Activated CD4-positive, alpha-beta T cell treated with anti-CD3 and anti-CD28 coated beads, Interleukin-2, amount 50 U/mL, for 4 hours (primary cell): ENCODE measurements at places on chromosomes 3 and 15.

GRCh38 chr15:96223939-96224338 is 106.6 kb upstream of the NR2F2 start:
- no peak for DNase-seq

- no peak for DNase-seq
These were observed 13.7 kb downstream of the USP13 start for GRCh38 chr3:179666436-179667035.

- no peak for DNase-seq
These were observed 38.8 kb downstream of the GADL1 start for GRCh38 chr3:30855400-30856292.

DNA sequence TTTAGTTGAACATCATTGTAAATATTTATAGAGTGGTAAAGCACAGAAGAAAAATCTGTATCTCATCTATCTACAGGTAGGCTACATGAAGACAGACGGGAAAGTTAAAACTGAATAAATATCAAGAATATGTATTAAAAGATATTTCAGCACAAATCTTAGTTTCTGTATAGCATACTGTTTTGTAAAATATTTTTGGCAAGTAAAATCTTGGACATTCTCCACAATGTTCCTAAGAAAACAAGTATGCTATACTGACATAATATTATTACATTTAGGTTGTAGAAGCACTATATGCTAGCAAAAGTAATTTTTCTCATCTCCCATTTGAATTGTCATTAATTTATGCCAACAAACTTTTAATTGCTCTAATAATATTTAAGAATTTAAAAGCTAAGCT is 326.4 kb upstream of the ARL6 start:
- no peak for DNase-seq

- no peak for DNase-seq
These were observed 405 bp downstream of the NPRL2 start for GRCh38 chr3:50350213-50350526.

DNA sequence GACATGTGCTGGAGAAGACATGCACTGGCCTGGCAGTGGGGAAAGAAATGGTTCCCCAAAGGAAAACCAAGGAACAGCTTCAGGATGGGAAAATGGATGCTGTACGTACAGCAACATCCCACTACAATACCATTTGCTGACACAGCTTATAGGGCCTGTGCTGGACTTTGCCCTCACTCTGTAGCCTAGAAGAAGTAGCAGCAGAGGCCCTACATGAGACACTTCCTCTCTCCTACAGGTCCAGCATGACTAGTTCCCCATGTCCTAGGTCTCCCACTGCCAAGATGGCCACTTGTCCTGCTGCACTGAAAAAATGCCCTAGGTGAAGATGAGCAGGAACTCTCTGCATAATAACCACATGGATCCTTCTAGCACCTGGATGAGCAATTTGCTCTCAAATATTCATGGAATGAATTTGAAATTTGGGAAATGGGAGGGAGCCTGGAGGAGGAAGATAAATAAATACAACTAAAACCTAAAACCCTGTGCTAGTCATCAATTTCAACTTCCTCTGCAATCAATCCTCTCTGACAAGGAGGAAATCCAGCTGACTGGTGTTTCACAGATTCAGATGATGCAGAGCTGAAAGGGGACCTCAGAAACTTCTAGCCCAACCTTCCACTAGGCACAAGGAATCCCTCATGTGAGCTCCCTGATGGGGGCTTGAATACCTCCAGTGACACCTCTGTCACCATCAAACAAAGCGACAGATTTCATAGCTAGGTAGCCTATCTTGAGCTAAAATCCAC is 514.3 kb upstream of the PPP2R3A start:
- DNase-seq: no peak

DNA sequence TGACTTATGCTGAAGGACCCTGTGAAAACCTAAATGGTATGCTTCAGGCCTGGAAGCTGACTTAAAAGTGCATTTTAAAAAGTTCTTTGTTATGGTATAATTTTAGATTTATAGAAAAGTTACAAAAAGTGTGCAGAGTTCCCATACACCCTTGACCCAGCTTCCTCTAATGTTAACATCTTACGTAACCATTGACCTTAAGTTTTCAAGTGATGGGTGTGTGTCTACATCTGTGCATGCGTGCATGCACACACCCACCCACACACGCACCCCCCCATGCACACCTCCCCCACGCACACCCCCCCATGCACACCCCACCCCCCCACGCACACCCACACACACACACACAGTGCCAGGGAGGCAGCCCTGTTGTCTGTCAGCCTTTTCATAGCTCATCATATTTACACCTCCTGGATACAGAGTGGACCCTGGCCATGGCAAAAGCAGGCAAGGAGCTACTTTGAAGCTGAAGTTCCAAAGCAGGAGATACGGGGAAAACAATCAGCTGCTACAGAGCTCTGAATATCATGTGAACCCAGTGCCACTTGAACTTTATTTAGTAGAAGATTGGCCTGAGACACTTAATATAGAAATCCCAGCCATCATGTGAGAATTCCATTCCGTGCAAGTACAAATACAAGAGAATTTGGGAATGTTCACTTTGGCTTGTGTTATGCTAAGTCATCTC is 30.0 kb upstream of the TRAK1 start:
- DNase-seq: no peak

DNA sequence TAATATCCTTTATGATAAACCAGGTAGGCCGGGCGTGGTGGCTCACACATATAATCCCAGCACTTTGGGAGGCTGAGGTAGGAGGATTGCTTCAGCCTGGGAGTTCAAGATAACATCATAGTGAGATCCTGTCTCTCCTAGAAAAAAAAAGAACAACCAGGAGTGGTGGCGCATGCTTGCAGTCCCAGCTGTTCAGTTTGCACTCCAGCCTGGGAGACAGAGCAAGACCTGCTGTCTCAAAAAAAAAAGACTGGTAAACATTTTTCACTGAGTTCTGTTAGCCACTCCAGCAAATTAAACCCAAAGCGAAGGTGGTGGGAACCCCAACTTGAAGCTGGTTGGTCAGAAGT is 9.6 kb upstream of the IRAK2 start:
- DNase-seq: no peak

- DNase-seq: no peak
These were observed 43.0 kb downstream of the OXNAD1 start for GRCh38 chr3:16307832-16308531.

DNA sequence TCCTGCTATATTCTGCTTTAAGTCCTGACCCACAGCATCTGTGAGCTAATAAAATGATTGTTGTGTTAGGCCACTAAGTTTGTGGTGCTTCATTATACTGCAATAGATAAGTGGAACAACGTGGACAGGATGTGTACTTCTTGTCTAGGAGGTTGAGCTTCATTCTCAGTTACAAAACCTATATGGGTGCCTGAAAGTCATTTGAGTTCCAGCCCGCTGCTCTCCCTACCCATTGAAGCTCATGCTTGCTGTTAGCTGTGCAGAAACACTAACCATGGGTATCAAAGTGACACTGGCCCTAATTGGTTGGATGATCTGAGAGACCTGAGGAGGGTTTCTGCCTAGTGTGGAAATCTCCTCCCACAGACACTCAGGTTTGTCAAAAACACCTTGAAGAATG is 357.2 kb downstream of the PDCD6IP start:
- no peak for DNase-seq

DNA sequence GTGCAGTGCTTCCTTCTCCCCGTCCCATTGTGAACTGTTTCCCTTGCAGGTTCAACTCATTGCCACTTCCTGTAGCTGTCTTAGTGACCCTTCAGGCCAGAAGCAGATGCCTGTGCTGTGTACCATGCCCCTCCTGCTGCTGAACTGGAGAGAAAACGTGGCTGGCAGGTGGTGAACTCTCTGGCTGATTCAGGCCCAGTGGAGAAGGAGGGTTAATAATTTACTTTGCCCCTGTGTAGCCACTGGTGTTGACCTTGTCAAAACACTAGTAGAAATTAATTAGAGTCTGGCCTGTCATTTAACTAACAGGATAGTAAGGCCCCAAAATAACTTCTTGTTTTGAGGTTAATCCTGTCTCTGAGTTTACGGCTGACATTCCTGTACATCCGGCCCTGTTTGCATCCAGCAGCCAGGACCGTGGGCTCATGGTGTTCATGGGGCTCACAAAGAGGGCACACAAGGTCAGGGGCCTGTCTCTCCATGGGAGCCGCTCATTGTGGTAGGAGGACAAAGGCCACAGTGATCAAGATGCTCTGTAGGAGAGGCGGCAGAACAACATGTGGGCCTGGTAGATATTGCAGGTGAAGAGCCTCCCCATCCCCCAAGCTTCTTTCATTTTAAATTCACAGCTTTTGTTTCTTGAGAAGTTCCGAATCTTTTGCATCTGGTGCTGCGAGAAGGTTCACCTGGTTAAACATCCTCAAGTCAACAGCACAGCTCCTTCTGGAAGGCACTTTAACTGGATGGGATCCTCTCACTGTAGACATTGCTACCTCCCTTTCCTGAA is 101.6 kb downstream of the CGNL1 start:
- no peak for DNase-seq

DNA sequence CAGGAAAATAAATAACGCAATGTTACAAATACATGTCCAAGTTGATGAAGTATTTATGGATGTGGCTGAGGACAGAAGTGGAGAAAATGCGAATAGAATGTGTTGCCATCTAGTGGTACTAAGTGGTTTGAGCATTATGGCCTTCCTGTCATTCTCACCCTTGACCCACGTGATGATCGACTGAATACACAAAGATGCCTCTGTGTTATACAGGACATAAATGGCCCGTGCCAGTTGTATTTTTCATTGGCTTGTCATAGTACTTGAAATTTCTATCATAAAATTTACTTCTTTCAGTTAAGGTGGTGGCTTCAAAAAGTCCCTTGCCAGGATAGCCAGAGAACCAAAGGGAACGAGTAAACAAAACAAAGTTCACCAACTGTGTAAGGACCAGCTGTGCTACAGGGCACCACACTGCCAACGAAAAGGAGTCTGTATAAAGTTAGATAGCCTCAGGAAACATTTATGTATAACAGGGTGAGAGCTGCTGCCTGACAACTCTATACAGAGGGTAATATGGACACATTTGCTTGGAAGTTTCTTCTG is 103.7 kb downstream of the MYH15 start:
- no peak for DNase-seq

DNA sequence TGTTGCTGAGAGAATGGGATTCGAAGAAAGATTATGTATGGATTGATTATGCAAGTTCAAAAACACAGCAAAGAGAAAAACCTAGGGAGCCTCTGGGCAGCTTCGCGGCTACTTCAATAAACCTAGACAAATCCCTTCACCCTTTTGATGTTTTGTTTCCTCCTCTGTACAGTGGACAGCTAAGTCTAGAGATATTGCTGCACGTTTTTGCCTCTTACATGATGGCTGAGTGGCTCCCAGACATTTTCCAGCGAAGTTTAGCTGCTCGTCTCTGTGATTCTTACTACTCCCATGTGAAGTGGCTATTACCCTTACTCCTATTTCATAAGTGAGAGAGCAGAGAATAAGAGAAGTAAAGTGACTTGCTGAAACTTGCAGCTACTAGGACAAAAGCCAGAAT is 695.0 kb upstream of the GRM7 start:
- DNase-seq: no peak

GRCh38 chr3:177474652-177475355 is 277.5 kb upstream of the TBL1XR1 start:
- no peak for DNase-seq

GRCh38 chr3:16143861-16144447 is 30.5 kb upstream of the GALNT15 start:
- DNase-seq: no peak
